ENCODE measurements at places on chromosomes 3 and 15. TPM values are rescaled to one million over a fixed set of nuclear protein-coding genes. Genes with fewer than 3 reads are reported as not detected.

DNA sequence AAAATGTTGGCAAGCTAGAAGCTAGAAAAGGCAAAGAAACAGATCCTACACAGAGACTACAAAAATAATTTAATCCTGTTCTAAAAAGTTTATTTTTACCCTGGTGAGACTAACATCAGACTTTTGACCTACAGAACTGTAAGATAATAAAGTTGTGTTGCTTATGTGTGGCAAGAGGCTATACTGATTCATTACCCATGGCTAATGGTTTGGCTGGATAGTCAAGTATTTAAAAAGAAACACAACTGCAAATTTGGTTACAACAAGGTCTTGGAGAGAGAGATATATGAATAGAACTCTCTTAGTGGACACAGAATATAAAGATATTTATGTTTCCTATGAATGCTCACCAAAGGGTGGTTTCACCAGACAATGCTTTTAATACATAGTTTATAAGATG lies 364.2 kb upstream of the PLSCR5 start:
- DNase-seq = no peak

GRCh38 chr3:117910820-117911521 lies 1123.7 kb downstream of the IGSF11 start:
- DNase-seq = no peak

DNA sequence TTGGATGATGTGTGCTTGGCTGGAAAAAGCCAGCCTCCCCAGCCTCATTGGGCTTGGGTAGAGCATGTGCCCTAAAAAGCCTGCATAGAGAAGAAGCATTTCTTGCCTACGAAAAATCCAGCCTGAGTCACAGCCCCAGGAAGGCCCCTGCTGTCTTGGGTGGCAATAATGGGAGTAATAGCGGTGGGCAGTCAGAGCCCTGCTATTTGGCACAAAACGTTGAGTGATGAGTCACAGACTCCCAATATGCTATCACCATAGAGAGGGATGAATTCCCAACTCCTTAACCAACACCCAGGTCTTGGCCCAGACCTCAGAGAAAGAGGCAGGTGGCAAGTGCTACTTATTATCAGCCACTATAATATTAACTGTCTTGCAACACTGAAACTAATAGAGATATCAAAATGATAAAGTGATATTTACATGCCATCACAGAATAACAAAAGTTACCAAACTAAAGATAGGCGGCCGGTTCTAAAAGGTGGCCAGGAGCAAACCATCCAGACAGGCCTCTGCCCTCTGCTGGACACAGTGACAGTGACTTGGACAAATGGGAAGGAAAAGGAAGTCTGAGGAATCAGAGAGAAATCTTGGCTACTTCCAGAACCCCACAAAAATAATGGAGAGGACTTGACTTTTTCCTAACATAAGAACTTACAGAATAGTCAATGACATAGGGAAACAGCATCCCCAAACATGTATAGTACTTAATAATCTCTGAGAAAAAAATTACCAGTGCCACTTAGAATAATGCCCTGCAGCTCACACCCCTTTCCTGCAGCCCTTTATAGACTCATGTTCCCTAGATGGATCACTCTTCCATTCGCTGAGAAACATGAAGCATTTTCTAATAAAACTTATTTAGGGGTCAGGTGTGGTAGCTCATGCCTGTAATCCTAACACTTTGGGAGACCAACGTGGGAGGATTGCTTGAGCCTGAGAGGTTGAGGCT lies 51.9 kb upstream of the MUC13 start:
- peak; percentile 84 for DNase-seq

DNA sequence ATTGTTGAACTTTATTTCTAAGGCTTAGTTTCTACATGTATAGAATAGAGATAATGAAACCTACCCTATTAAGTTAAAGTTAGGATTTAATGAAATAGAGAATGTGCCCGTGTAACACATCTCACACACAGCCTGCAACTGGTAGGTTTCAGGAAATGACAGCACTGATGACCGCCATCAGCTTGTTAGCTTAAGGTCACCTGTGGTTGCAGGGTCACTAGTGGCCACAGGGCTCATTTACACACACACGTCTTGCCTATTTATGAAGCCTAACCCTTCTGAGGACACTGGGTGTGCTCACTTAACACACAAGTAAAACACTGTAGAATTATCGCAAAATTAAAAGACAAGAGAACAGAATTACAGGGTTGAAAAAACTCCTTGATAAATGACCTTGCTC lies 20.1 kb downstream of the CHRM5 start:
- peak; percentile 23 for DNase-seq

- DNase-seq = peak; percentile 59
Observed at GRCh38 chr3:69433121-69433968, 47.5 kb upstream of the FRMD4B start.

- no peak for DNase-seq
Observed at GRCh38 chr3:127389913-127390312, 102.1 kb upstream of the PRR20G start.

PROS1 gene
- total RNA-seq = 10.0 TPM

HTR3E gene
- not detected for total RNA-seq
